ENCODE measurements at places on chromosomes 5 and 9.

- no peak for DNase-seq
Observed at GRCh38 chr5:57082441-57083067, 91.3 kb upstream of the GPBP1 start.

- DNase-seq: no peak
Observed at GRCh38 chr5:22757776-22758175, 95.4 kb downstream of the CDH12 start.

GRCh38 chr9:136946228-136947027 lies 1.4 kb downstream of the C8G start:
- no peak for DNase-seq

GRCh38 chr9:94210616-94211603 lies 48.2 kb upstream of the ZNF169 start:
- no peak for DNase-seq

DNA sequence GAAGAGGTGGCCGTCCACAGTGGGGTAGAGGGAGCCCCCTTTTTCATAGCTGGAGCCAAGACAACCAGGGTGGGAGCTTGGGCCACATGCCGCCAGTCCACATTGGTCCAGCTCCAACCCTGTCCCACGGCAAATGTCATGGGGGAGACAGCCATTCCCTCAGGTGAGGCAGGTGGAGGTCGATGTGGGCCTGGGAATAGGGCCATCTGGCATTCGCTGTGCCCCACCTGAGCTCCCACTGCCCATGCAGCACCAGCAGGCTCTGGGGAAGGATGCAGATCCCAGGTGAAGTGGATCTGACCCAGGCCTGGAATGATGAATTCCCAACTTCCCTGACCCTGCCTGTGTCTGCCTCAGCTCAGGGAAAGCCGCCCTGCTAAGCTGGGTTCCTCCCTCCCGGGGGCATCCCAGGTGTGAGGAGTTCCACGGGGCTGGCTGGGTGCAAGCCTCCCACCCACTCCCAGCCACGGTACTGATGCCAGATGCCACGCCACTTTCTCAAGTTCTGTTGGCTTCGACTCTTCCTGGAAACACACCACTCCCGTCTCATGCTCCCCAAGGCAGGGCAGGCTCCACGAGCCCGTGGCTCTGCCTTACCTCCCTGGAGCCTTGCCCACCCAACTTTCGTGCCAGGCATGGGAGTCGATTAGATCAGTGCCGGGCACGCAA lies 25.2 kb upstream of the FCN2 start:
- no peak for DNase-seq

Measured in stimulated activated CD8-positive, alpha-beta memory T cell treated with anti-CD3 and anti-CD28 coated beads, Interleukin-15, amount 100 ng/mL, for 4 hours (primary cell).